T follicular helper cell (primary cell): ENCODE measurements at places on chromosomes 12 and 14.

GRCh38 chr14:68822132-68822651, 29.3 kb upstream of the ZFP36L1 start:
- no peak for DNase-seq

DNA sequence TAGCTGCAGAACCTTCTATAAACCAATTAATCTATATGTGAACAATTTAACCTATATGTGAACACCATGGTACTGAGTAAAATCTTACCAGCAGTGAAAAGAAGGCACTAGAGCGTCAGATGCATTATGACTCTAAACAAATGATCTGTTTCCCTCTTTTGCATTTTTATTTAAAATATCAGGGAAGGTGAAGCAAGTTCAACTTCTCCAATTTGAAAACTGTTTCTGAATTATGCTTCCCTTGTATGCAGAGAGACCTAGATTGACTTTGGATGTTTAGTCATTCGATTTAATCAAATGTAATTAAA, 80.9 kb downstream of the DAD1 start:
- DNase-seq, result no peak

- DNase-seq, result no peak
Measured at GRCh38 chr12:131230340-131231031, 276.8 kb downstream of the ADGRD1 start.

GRCh38 chr12:105814283-105814682, 324.5 kb downstream of the NUAK1 start:
- DNase-seq, result no peak

GRCh38 chr14:64958201-64958600, 13.9 kb downstream of the RAB15 start:
- DNase-seq, result no peak

- DNase-seq, result no peak
Measured at GRCh38 chr12:25200703-25201102, 5.7 kb downstream of the ETFRF1 start.

DNA sequence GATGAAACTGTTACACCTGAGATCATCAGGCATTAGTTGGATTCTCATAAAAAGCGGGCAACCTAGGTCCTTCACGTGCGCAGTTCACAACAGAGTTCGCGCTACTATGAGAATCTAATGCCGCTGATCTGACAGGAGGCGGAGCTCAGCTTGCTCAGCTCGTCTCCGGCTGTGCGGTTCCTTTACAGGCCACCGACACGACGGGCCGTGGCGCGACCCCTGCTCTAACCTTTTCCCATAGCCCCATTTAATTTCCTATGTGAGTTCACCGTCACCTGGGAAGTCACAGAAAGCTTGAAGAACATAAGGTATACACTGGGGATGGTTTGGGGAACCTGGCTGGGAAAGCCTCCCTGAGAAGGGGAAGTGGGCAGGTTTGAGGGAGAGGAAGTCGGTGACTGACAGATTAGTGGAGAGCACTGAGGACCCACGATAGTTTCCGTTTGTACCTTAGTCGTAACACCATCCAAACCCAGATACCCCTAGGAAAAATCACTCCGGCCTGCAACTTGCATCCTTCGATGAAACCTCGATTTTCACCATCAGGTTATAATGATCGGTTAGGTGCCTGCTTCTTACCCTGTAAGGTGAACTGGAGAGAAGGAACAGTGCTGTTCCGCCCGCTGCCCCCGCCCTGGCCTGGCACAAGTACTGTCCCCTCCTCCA, 2.8 kb upstream of the AAAS start:
- no peak for DNase-seq

DNA sequence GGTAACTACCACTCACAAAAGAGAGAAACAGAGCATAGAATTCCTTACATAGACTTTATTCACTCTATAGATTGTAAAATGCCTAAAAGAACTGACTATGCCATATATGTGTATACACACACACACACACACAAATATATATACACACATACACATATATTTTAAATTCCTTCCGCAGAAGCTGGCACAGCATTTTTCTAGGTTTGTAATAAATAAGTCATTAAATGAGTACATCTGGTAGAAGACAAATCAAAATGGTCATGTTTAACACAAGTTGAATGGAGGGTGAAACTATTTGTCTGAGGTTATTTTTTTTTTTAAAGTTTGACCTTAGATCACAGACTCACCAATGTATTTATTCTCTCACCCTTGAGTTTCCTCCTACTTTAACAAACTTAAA, 58.2 kb downstream of the CCER1 start:
- no peak for DNase-seq

GRCh38 chr14:89856871-89857345, 97.6 kb downstream of the EFCAB11 start:
- DNase-seq, result no peak

DNA sequence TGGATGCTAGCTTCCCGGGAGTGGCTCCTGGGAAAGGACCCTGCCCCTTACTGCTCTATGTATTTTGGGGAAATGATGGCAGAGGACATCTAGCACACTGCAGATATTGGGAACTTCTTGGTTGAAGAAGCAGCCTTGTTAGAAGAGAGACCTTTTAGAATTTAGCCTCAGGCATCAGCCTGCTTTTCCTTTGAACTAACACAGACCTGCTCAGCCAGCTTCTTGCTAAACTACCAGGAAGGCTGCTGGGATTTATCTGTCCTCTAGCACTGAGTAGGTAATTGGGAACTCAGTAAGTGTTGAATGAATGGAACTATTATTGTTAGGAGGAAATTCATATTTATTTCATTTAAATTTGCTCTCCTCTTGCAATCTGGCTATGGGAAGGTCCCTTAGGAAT, 77.3 kb downstream of the DRAM1 start:
- no peak for DNase-seq

DNA sequence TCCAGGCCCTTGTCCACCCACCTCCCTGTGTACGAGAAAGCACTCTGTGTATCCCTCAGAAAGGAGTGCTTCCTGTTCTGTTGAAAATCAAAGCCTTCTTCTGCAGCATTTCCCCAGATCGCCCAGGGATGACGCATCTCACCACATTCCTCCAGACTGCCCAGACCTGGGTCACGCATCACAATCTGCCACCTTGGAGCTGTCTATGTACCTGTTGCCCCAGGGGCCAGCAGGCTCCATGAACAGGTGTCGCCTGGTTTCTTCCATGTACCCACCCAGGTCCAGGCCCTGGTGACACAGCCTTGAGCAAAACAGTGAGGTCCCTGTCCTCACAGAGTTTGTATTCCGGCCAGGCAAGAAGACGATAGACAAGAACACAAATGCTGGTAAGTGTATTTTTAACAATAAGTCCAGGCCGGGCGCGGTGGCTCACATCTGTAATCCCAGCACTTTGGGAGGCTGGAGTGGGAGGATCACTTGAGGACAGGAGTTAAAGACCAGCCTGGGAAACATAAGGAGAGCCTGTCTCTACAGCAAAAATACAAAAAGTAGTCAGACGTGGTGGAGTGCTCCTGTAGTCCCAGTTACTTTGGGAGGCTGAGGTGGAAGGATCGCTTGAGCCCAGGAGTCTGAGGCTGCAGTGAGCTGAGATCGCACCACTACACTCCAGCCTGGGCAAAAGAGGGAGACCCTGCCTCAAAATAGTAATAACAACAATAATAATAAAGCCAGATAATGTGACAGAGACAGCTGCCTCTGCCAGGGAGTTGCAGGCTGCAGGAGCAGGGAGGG, 6.8 kb upstream of the PPP1R13B start:
- no peak for DNase-seq

- no peak for DNase-seq
Measured at GRCh38 chr12:22082190-22082701, 36.2 kb downstream of the CMAS start.

DNA sequence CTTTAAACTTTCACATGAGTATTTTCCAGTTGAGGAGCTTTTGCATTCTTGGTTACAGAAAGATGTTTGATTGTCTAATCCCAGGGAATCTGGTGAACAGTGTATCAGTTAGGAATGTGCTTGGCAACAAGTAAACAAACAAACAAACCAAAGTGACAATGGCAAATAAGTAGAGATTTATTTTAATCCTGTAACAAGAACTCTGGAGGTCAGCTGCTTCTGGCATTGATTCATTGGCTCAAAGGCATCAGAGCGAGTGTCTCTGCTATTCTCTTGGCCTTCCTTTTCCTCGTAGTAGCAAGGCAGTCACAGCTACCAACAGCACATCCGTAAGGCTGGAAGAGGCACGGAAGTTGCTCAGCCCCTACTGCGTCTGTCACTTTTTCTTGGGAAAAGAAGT, 37.2 kb downstream of the CRADD start:
- DNase-seq, result no peak

- DNase-seq, result no peak
Measured at GRCh38 chr12:106140223-106140986, 1.7 kb upstream of the NUAK1 start.

- no peak for DNase-seq
Measured at GRCh38 chr14:103149351-103150237, 26.3 kb downstream of the TNFAIP2 start.

GRCh38 chr12:52014567-52015530, 8.1 kb downstream of the TAMALIN start:
- DNase-seq, result no peak

DNA sequence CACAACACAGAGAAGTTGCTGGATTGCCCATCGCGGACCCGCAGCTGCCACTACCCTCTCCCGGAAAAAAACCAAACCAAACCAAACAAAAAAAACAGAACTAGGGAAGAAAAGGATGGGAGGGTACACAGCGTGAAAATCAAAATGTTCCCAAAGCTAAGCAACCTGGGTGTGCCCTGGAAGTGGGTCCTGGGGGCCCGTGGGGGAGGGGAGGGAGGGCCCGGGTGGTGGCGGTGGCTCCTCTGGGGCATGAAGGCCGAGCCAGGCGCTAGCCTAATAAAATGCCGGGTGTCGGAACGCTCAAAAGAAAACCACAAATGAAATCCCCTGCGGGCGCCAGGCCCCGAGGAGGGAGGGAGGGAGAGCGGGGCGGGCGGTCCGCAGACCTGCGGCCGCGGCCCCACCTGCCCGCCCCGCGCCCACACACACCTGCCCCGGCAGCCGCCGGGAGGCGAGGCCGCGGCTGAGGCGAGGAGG, 787 bp downstream of the HECTD4 start:
- DNase-seq, result no peak

DNA sequence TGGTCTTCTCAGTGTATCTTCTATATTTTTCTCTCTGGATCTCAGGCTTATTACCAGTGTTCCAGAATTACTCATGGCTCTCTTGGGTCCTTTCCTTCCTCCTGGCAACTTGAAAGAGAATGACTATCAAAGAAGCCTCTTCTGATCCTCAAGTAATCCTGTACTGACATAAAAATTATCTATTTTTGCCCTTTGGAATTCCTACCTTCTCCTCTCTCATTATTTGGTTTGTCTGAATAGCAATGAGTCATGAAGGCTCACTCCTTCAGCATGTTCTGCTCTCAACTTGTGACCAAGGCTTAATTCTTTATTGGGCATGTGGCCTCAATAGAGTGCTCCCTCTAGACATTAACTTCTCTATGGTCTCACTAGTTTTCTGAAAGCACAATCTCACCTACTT, 553.6 kb upstream of the ATP2B1 start:
- DNase-seq, result no peak

DNA sequence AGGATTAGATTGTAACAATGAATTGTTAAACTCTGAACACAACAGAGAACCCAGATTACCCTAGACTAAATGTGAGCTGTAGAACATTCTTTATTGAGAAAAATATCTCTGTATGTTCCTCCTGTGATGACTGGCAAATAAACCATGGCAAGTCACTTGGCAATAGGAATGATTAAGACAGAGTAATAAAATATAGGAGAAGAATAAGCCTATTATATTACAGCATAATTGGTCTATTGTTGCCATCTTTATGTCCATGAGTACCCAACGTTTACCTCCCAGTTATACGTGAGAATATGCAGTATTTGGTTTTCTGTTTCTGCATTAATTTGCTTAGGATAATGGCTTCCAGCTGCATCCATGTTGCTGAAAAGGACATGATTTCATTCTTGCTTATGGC, 211.2 kb upstream of the AVPR1A start:
- DNase-seq, result no peak

GRCh38 chr12:11178250-11178649, 7.3 kb downstream of the SMIM10L1 start:
- DNase-seq, result no peak

- no peak for DNase-seq
Measured at GRCh38 chr14:58978343-58978742, 210.1 kb upstream of the DAAM1 start.

GRCh38 chr12:107552263-107552662, 133.3 kb upstream of the PWP1 start:
- DNase-seq, result no peak

DNA sequence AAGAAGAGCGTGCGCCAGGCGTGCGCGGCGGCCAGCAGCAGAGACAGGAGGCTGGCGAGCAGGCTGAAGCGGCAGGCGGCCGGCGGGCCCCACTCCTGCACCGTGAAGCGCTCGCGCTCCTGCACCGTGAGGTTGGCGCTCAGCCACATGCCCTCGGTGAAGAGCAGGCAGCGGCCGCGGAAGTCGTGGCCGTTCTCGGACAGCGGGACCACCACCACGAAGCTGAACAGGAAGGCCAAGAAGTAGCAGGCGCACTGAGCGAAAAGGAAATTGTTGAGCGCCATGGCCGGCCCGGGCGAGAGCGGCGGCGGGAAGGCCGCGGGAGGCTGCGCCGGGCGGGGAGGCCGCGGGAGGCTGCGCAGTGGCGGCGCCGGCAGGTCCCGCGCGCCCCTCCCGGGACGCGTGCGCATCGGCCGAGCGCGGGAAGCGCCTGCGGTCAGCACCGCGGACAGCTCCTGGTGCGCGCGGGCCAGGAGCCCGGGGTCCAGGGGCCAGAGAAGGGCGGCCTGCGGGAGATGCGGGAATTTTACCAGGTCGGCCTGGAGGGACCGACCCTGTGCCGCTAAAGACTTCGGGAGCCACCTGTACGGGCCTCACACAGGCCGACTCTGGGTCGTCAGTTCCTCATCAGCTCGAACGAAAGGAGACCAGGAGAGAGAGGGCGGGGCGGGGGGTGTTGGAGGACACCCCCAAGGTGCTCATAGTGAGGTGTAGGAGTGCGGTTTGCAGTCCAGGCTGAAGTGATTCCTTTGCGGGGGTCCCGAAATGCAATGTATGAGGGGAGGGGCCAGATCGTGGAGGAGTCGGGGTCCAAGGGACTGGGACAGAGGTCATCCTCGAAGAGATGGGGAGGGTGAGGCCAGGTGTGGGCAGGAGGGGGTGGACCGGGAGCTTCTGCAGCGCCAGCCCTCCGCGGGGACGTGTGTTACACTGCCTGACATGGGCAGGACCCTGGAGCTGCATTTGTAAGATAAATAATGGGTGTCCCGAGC, at the start of gene TMEM179:
Gene TMEM179, minus strand, starts transcription at position 315 of the 992 bp plus-strand sequence. Its CDS starts 31 bp downstream, at position 284.
- DNase-seq, result no peak

DNA sequence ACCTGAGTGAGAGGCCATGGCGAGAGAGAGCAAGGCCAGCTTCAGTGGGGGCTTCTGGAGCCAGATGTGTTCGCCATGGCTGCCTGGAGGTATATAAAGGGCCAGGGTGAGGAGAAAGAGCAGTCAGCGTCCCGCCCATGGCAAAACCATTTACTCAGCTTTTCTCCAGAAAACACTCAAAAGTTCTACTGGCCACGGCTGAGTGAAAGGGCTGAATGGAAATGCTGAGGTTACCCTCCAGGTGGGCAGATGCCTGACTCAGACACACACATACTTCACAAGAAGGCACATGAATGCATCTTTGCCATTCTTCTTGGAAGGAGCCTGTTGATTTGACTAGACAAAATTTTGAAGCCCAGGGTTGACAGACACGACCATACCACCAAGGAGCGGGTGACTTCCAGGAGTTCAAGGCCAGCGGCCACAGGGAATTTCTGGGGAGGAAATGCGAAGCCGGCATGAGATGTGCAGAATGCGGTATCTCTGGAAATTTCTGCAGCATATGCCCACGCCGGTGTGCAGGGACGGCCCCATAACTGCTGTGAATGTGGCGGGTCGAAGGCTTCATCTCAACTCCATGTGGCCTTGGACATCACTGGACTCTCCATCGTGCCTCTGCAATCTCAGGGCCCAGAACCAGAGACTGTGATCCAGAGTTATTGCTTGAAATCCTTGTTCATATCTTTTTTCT, at the start of gene IL31:
Gene IL31, minus strand, starts transcription at position 67 of the 691 bp plus-strand sequence. Its CDS starts 49 bp downstream, at position 18.
- no peak for DNase-seq

GRCh38 chr12:70798016-70798783, 122.3 kb downstream of the PTPRR start:
- DNase-seq, result no peak
